SJCRH30 (cell line): ENCODE measurements at places on chromosomes 11 and 22.

- no peak for DNase-seq
Observed at GRCh38 chr11:88538098-88538497, 200.6 kb upstream of the CTSC start.

GRCh38 chr11:5929571-5930368 is 12.3 kb upstream of the OR56A3 start:
- no peak for DNase-seq

GRCh38 chr22:46361826-46362202 is 26.3 kb downstream of the TRMU start:
- DNase-seq, result no peak

- peak; percentile 38 for DNase-seq
Observed at GRCh38 chr22:38353142-38353629, 36.0 kb upstream of the CSNK1E start.

DNA sequence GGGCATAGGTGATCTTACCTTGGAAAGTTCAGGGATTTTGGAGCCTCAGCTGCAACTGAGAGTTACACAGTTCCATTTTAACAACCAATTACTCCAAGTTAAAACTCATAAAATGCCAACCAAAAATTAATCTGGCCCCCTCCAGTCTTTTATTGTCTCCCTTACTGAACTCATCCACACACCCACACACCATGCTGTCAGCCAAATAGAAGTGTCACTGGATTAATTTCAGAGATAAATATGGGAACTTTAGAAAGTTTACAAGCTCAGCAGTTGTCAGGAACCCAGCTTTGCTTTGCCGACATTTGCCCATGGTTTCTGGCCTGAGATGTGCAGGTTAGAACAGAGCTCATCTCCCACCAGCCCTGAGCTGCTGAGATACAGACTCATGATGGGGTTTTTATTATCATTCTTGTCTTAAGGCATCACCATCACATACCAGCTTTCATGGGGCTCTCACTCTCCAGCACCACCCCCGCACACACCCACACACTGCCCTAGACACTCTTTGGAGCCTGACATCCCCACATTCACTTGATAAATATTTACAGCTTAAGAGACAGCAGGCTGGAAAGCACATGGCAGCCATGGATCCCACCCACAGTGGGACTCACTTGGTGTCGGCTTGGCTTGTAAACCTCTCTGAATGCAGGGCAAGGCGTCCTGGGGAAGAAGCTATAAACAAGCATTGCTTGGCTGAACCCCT is 23.7 kb upstream of the CTR9 start:
- DNase-seq, result no peak

GRCh38 chr22:48358886-48359612 is 1468.6 kb downstream of the BRD1 start:
- no peak for DNase-seq

- DNase-seq, result peak; percentile 52
Observed at GRCh38 chr11:86940122-86940777, 14.9 kb downstream of the FZD4 start.

- no peak for DNase-seq
Observed at GRCh38 chr11:20102397-20102796, 57.9 kb downstream of the DBX1 start.

DNA sequence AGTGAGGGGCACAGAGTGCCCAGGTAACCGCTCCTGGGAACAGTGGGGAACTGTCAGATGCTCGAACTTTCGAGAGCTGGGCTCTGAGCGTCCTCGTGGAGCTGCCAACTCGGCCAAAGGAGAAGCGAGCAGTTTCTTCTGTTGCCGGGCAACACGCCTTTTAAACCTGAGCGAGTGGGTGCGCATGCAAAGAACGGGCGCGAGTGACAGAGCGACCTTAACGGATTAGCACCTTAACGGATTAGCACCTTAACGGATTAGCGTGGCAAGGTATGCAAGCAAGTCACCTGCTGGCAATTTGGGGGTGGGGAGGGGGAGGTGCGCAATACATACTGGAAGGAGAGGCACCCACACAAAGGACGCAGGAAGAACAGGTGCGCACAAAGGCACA is 61.8 kb upstream of the PRODH start:
- DNase-seq, result no peak

GRCh38 chr22:43312608-43313007 is 30.6 kb downstream of the SCUBE1 start:
- DNase-seq, result no peak

DNA sequence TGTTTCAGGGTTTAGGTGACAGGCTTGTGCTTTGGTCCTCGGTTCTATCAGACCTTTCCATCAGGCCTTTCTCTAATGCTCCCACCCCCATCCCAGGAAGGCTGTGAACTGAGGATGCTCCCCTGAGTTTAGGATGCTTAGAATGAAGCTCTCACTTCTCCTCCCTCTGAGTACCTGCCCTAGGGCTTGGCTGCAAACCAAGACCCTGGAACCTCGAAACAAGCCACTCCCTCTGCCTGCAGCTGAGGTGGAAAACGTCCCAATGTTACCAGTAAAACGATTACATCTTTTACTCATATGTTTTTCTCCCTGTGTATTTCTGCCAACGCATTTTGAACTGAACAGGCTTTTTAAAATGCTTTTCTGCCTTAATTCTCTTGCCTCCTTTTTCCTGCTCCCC is 54.5 kb upstream of the BMAL1 start:
- peak; percentile 24 for DNase-seq

DNA sequence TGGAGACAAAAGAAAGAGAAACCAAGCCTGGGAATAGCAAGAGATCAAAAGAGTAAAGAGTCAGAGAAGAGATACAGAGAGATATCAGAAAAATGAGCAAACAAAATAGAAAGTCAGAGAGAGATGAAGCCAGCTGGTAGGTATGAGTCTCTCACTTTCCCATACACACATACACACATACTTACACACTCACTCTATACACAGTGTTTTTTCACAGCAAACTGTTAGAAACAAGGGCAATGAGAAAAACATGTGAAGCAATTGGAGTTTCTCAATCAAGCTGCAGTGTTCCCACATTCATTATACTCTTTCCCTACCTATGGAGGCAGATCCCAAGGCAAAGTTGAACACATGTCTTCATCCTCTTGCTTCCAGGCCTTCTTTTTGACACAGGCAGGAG is 2.6 kb upstream of the NLRP10 start:
- DNase-seq, result no peak

DNA sequence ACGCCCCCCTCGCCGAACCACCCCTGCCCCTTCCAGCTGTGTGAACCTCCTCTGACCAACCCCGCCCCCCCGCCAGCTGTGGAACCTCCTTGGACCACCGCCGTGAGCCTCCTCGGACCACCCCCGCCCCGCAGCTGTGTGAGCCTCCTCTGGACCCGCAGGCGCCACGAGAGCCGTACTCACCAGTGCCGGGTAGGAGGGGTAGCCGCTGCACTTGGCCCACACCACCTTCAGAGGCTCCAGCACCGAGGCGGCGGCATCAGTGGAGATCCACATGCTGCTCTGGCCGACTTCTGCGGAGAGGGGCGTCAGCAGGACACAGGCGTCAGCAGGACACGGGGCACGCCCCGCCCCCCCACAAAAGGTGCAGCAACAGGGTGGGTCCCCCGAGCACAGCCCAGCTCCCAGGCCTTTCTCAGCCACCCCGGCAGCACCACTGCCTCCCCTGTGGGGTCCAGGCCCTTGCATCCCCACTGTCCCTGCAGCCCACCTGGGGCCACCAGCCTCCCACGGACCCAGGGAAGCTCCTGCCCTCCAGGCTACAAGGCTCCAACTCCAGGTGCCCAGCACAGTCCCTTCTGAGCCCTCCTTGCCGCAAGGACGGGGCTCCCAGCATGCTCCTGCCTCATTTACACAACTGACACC is 51.7 kb downstream of the BRD1 start:
- DNase-seq, result no peak

GRCh38 chr11:17519061-17519885 is 24.9 kb downstream of the USH1C start:
- DNase-seq, result peak; percentile 56

GRCh38 chr11:107999759-108000455 is 8.8 kb upstream of the CUL5 start:
- peak; percentile 42 for DNase-seq

DNA sequence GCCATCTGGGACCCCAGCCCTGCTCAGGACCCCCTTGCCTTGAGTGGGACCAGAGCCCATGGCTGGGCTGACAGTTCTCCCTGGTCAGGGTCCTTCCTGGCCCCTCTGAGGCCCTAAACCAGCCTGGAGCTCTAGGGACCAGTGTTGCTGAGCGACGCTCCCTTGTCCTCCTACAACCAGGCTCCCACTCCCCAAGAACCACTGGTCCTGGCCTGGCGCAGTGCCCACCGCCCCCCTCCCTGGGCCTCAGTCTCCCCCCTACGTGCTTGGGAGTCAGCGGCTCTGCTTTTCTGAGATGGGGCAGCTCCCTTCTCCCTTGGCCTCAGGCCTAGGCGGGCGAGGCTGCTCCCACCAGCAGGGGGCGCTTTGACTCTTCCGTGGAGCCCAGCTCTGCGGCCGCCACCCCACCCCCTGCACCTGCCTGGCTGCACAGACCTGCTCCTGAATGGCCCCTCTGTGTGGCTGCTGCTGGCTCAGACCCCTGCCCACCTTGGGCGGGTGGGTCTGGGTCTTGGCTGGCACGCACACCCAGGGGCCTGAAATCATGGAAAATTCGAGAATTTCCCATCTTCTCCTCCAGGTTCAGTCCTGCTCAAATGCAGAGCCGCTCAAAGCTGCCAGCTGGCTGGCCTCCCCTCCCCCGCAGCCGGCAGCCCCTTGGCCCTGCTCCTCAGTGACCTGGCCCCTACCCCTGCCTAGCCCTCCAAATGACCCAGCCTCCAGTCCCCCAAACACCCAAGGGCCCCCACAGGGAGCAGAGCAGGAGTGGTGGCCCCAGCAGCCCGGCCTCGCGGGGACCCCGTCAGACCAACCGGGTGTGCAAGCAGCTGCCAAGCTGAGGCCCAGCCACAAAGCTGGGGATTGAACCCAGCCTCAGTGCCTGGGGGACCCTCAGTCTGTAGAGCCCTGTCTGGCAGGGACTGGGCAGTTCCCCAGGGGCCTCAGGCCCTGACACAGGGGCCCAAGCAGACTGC is 9.1 kb downstream of the PRR33 start:
- DNase-seq, result peak; percentile 82

- DNase-seq, result peak; percentile 17
Observed at GRCh38 chr22:47328550-47329243, 566.2 kb downstream of the TBC1D22A start.

DNA sequence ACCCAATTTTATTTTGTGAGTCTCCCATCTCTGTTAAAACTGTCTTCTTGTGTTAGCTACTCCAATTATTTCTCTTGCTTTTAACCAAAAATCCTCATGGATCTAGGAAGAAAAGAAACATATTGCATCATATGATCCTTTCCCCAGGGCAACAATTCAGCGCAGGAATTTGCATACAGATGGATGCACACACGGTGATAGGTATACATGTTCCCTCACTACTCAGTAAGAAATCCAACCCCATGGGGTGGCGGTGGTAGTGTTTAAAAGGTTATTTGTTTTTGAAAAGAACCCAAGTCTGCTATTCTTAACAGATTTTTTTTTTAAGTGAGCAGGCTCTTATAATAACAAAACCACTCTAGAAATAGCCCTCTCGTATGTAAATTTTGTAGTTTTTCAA is 4.2 kb upstream of the SYN3 start:
- no peak for DNase-seq

- DNase-seq, result no peak
Observed at GRCh38 chr11:61442616-61443015, 12.7 kb downstream of the SDHAF2 start.

DNA sequence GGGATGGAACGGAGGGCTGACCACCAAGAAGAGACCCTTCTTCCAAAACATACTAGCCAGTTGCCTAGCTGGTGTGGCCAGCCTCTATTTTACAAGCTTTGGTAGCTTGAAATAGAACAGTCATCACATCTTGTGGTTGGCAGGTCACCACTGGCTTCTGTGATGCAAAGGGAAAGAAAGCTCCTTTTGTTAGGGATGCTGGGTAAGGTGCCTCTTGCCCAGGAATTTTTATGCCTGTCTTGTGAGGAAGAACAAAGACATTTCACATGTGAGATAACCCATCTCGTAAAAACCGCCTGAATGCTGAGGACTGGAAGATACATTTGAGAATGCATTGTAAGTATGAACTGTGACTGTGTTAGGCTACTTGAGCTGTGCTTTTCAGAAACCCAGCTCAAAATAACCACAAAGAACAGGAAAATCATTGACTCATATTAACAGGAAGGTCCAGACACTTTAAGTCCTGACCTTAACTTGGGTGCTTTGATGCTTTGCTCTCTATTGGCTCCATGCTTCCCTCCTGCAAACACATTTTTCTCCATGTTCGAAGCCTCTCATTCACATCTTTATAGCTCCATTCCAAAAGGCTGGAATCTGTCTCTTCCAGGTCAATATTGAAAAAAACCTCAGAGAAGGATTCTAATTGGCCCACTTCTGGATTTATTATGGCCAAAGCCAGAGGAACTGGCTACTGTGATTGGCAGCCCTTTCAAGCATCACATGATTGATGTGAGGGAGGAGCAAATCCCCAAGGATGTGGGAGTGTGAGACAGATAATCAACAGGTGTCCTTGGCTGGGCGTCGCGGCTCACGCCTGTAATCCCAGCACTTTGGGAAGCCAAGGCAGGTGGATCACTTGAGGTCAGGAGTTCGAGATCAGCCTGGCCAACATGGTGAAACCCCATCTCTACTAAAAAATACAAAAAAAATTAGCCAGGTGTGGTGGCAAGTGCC is 53.9 kb downstream of the MICAL2 start:
- DNase-seq, result peak; percentile 56

- DNase-seq, result no peak
Observed at GRCh38 chr22:49464037-49464436, 363.6 kb downstream of the BRD1 start.

GRCh38 chr11:120500414-120501071 is 11.0 kb upstream of the GRIK4 start:
- DNase-seq, result no peak

GRCh38 chr11:113396690-113397089 is 9.1 kb downstream of the ANKK1 start:
- no peak for DNase-seq

GRCh38 chr11:13119361-13119760 is 110.2 kb downstream of the RASSF10 start:
- DNase-seq, result no peak

GRCh38 chr11:131688048-131688693 is 317.8 kb downstream of the NTM start:
- peak; percentile 50 for DNase-seq

- no peak for DNase-seq
Observed at GRCh38 chr11:108838792-108839105, 173.9 kb downstream of the DDX10 start.

DNA sequence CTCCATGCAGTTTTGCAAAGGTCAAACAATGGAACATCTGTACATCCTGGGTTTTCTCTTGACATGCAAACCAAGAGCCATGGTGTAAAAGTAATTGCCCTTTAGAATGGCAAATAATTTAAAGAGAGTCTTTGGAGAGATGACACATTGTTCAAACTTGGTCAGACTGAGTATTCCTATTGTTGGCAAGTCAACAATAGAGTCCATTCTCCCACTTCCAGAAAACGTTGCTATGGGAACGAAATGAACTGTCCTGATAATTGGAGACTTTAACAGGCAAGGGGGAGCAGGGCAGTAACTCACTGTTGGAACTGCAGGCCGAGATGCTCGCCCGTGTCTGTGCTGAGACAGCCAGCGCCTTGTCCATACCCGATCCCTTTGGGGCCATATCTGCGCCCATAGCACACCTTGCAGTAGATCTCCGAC is 13.9 kb downstream of the CSRP3 start:
- no peak for DNase-seq
